Effector CD4-positive, alpha-beta T cell (primary cell): ENCODE measurements at places on chromosomes 7 and 10.

GRCh38 chr7:28176174-28176573 lies 4.4 kb downstream of the JAZF1 start:
- no peak for DNase-seq

DNA sequence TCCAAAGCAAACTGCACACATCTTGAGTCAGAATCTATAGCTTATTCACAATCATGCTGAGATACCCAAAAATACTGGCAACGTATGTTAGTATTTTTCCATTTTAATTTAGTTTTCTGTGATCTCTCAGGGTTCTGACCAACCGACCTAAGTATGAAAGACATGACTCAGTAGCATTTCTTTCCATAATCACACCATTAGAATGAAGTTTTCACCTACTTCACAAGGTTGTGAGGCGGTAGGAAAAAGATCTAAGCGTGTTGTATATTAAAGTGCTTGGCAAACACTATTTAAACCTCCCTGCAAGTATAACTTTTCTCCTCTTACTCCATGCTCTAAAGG lies 49.1 kb downstream of the PLCE1 start:
- no peak for DNase-seq

- DNase-seq = no peak
Measured at GRCh38 chr10:61321041-61321857, 131.9 kb downstream of the TMEM26 start.

GRCh38 chr10:26219676-26220075 lies 3.1 kb downstream of the GAD2 start:
- DNase-seq = no peak

- no peak for DNase-seq
Measured at GRCh38 chr7:133344275-133344674, 91.4 kb downstream of the EXOC4 start.

DNA sequence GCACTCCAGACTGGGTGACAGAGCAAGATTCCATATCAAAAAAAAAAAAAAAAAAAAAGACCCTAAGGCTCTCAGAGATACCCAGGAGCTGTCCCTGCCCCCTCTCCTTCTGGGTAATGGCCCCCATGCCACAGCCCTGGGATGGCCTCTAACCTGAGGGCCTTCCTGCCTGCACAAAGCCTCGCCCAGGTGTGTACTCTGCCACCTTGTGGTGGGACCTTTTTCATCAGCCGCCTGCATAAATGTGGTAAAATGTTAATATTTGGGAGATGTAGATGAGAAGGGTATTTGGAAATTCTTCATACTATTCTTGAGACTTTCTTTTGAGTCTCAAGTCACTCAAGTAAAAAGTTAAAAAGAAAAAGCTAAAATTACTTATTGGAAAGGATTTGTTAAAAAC lies 46.3 kb upstream of the RNF216 start:
- peak; percentile 40 for DNase-seq
